ENCODE measurements at places on chromosomes 4 and X.

GRCh38 chrX:52983321-52984000 is 25.1 kb upstream of the FAM156A start:
- no peak for DNase-seq
- H3K27ac ChIP-seq: no peak overlapping the region
- H3K27me3 ChIP-seq: no peaks in the 10 kb centered on the region
- no peaks in the 10 kb centered on the region for H3K36me3 ChIP-seq
- H3K4me3 ChIP-seq: no peak overlapping the region
- H3K4me1 ChIP-seq: no peaks in the 10 kb centered on the region

GRCh38 chrX:107934262-107934661 is 47.9 kb downstream of the TEX13B start:
- no peak overlapping the region for H3K27ac ChIP-seq
- DNase-seq: no peak
- H3K36me3 ChIP-seq: peaks cover 2% of the 10 kb centered on the region
- peaks cover 8% of the 10 kb centered on the region for H3K27me3 ChIP-seq

- H3K27ac ChIP-seq: peak overlapping the region; percentile 47
- H3K36me3 ChIP-seq: no peaks in the 10 kb centered on the region
- no peak for DNase-seq
- no peaks in the 10 kb centered on the region for H3K27me3 ChIP-seq
- peaks cover 38% of the 10 kb centered on the region for H3K4me1 ChIP-seq
Measured at GRCh38 chrX:40093586-40093985, 4.2 kb downstream of the BCOR start.

- H3K27ac ChIP-seq: no peak overlapping the region
- no peaks in the 10 kb centered on the region for H3K36me3 ChIP-seq
- no peak overlapping the region for H3K4me3 ChIP-seq
- H3K4me1 ChIP-seq: no peaks in the 10 kb centered on the region
Measured at GRCh38 chr4:94689155-94689860, 68.4 kb upstream of the BMPR1B start.

GRCh38 chr4:84962102-84962501 is 4.4 kb downstream of the WDFY3 start:
- peaks cover 7% of the 10 kb centered on the region for H3K4me1 ChIP-seq
- no peak overlapping the region for H3K4me3 ChIP-seq
- H3K36me3 ChIP-seq: peaks cover 8% of the 10 kb centered on the region
- peaks cover 47% of the 10 kb centered on the region for H3K27me3 ChIP-seq
- no peak overlapping the region for H3K27ac ChIP-seq
- no peak for DNase-seq

GRCh38 chr4:112973750-112974251 is 75.7 kb upstream of the ANK2 start:
- no peaks in the 10 kb centered on the region for H3K36me3 ChIP-seq
- no peak overlapping the region for H3K4me3 ChIP-seq
- no peaks in the 10 kb centered on the region for H3K4me1 ChIP-seq
- no peak for DNase-seq

DNA sequence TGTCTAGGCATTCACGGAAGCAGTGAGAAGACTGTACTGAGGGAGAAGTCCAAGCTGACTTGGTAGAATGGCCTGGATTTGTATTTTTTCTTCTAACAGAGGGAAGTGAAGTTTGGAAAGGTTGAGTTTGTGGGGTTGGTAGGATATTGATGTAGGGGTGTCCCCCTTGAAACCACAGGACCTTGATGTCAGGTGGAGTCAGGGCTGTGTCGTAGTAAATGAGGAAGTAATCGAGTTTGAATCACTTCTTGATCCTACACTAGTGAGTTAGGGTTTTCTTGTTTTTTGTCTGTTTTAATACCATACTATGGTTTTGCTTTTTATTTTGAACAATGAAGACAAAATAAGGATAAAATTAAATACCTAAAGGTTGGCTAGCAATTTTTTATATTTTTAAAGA is 30.1 kb upstream of the ANAPC4 start:
- no peak for DNase-seq
- peaks cover 3% of the 10 kb centered on the region for H3K4me1 ChIP-seq
- H3K27me3 ChIP-seq: no peaks in the 10 kb centered on the region
- no peak overlapping the region for H3K27ac ChIP-seq

- H3K27ac ChIP-seq: no peak overlapping the region
- H3K36me3 ChIP-seq: peaks cover 6% of the 10 kb centered on the region
- no peak overlapping the region for H3K4me3 ChIP-seq
- H3K27me3 ChIP-seq: no peaks in the 10 kb centered on the region
- DNase-seq: no peak
Measured at GRCh38 chr4:141711211-141711610, 74.8 kb downstream of the IL15 start.

GRCh38 chr4:120071192-120071795 is 4.6 kb upstream of the MAD2L1 start:
- peaks cover 18% of the 10 kb centered on the region for H3K4me1 ChIP-seq
- H3K27ac ChIP-seq: no peak overlapping the region
- no peaks in the 10 kb centered on the region for H3K36me3 ChIP-seq

- peaks cover 2% of the 10 kb centered on the region for H3K36me3 ChIP-seq
- H3K4me1 ChIP-seq: no peaks in the 10 kb centered on the region
- peaks cover 34% of the 10 kb centered on the region for H3K27me3 ChIP-seq
- DNase-seq: no peak
- no peak overlapping the region for H3K4me3 ChIP-seq
Measured at GRCh38 chr4:182770996-182771514, 146.1 kb downstream of the DCTD start.

DNA sequence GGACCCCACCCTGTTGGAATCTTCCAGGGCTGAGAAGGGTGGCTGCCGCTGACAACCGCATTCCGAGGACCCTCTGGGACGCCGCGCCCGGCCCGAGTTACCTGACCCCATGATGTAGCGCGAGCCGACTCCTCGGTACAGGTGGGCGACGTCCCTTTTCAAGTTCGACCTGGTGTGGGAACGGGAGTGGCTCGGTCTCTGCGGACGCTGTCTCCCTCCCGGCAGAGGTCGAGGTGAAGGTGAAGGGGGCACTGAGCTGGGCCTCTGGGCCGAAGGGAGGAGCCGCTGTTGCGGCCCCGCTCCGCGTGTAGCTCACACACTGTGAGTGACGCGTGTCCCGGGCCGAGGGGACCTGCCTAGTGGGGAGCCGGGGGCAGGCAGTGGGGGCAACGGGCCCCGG is 4.5 kb downstream of the GTPBP6 start:
- no peak for DNase-seq
- no peaks in the 10 kb centered on the region for H3K27me3 ChIP-seq
- H3K4me1 ChIP-seq: peaks cover 13% of the 10 kb centered on the region
- no peak overlapping the region for H3K27ac ChIP-seq
- H3K4me3 ChIP-seq: no peak overlapping the region

DNA sequence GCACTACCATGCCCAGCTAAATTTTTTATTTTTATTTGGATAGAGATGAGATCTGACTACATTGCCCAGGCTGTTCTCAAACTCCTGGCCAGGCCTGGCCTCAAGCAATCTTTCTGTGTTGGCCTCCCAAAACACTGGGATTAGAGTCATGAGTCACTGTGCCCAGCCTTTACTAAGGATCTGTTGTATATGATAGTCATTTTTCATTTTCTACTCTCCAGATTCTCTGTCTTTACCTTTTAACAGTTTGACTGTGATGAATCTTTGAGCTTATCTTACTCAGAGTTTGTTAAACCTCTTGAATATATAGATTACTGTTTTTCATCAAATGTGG is 161.8 kb downstream of the FNIP2 start:
- no peak overlapping the region for H3K4me3 ChIP-seq
- no peaks in the 10 kb centered on the region for H3K27me3 ChIP-seq
- H3K27ac ChIP-seq: peak overlapping the region; percentile 96
- H3K4me1 ChIP-seq: peaks cover 10% of the 10 kb centered on the region

DNA sequence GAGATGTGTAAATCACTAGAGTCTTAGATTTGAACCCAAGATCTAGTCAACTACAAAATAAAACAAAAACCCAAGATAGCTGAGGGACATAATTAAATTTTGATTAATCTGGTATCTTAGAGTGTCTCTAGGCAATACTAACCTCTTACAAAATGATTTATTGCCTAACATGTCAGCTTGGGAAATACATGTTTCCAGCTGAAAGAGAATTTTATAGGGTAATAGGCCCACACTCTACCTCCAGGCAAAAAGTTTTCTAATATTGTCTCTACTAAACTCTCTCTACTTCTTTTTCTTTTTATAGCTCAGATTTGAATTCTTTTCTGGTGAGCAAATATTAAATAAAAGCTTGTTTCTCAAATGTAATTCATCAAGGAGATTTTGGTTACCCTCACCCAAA is 263.2 kb downstream of the IL15 start:
- H3K27me3 ChIP-seq: peaks cover 15% of the 10 kb centered on the region
- H3K36me3 ChIP-seq: no peaks in the 10 kb centered on the region
- H3K27ac ChIP-seq: no peak overlapping the region
- no peak overlapping the region for H3K4me3 ChIP-seq

GRCh38 chr4:185304541-185304940 is 91.2 kb downstream of the LRP2BP start:
- no peaks in the 10 kb centered on the region for H3K27me3 ChIP-seq
- DNase-seq: no peak
- H3K27ac ChIP-seq: peak overlapping the region; percentile 76
- no peak overlapping the region for H3K4me3 ChIP-seq
- peaks cover 3% of the 10 kb centered on the region for H3K36me3 ChIP-seq

- H3K4me3 ChIP-seq: no peak overlapping the region
- no peaks in the 10 kb centered on the region for H3K36me3 ChIP-seq
- H3K4me1 ChIP-seq: peaks cover 3% of the 10 kb centered on the region
- H3K27ac ChIP-seq: no peak overlapping the region
Measured at GRCh38 chr4:164888096-164888715, 11.2 kb downstream of the APELA start.

DNA sequence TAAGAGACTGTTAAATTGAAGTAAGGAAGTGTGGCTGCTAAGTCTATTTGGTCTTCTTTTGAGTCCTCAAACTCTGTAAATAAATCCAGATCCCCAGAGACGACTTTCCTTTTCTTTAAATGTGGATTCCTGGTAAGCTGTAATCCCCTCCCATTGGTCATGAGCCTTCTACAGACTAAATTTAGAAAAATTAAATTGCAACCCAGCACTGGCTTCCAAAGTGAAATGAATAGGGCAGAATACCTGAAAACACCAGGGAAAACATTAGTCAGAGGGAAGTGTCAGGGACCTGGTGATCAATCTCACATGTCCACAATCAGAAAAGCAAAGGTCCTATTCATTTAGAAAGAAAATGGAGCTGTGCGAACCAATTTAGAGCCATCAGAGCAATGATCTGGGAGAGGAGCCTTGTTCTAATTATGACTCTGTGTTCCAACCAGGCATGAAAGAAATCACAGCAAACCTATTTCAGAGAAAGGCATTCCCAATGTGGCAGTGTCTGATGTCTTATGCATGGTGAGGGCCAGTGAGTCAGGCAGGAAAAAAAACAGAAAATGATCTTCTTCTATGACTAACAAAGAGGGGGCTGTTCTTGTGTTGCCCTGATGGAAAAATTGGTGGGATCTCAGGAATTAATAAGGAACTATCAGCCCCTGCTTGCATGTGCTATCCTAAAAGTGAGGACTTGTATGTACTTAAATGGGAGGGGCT is 19.8 kb upstream of the CCDC149 start:
- H3K4me1 ChIP-seq: no peaks in the 10 kb centered on the region
- no peaks in the 10 kb centered on the region for H3K36me3 ChIP-seq
- H3K27me3 ChIP-seq: peaks cover 8% of the 10 kb centered on the region
- DNase-seq: no peak
- H3K27ac ChIP-seq: no peak overlapping the region

- no peaks in the 10 kb centered on the region for H3K4me1 ChIP-seq
- DNase-seq: no peak
- no peaks in the 10 kb centered on the region for H3K27me3 ChIP-seq
- no peak overlapping the region for H3K4me3 ChIP-seq
Measured at GRCh38 chrX:140190441-140191108, 225.3 kb upstream of the CXorf66 start.

- H3K4me3 ChIP-seq: no peak overlapping the region
- DNase-seq: no peak
- H3K27ac ChIP-seq: no peak overlapping the region
- no peaks in the 10 kb centered on the region for H3K36me3 ChIP-seq
- H3K4me1 ChIP-seq: no peaks in the 10 kb centered on the region
Measured at GRCh38 chr4:162849937-162850336, 316.8 kb downstream of the NAF1 start.

DNA sequence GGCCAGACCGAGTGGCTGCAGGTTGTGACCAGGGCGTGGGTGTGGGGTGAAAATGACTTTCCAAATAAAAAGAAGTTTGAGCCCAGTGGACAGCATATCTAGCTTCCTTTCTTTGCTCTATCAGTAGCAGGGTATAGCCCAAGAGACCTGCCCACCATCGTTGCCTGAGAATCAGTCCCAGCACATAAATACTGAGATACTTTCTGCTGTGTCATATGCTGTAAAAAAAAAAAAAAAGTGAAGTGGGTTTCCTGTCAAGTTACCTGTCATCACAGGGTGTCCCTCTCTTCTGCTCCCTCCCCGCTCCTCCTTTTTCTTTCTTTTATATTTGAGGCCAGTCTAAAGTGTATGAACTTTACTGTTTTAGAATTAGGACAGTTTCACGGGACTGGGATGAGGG is 330.3 kb upstream of the BOD1L1 start:
- H3K27me3 ChIP-seq: no peaks in the 10 kb centered on the region
- no peaks in the 10 kb centered on the region for H3K36me3 ChIP-seq
- no peak overlapping the region for H3K27ac ChIP-seq
- no peak for DNase-seq
- H3K4me3 ChIP-seq: no peak overlapping the region

DNA sequence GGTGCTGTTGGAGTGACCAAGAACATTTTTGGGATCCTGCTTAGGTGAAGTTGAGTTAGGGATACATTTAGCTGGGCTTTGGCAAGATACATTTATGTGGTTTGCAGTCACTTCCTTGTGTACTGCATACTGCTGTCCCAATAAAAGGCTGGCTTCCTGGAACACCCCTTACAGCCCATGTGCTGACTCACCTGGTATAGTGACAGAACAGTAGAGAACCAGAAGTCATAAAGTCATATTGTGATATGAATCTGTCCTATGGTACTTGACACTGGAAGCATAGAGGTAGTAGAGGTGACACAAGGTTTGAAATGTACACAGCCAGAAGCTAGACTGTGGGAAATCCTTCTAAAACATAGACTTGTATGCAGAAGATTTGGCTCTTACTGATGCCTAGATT is 55.3 kb upstream of the SLC25A43 start:
- H3K36me3 ChIP-seq: no peaks in the 10 kb centered on the region
- H3K4me3 ChIP-seq: no peak overlapping the region
- H3K27ac ChIP-seq: no peak overlapping the region
- no peak for DNase-seq
- peaks cover 2% of the 10 kb centered on the region for H3K4me1 ChIP-seq

GRCh38 chr4:156956826-156957368 is 14.7 kb downstream of the PDGFC start:
- no peak overlapping the region for H3K4me3 ChIP-seq
- H3K36me3 ChIP-seq: no peaks in the 10 kb centered on the region
- H3K27me3 ChIP-seq: no peaks in the 10 kb centered on the region
- H3K27ac ChIP-seq: no peak overlapping the region

GRCh38 chr4:156971676-156972378 is at the start of gene PDGFC:
Gene PDGFC, minus strand, starts transcription at chr4:156971799. Its CDS starts 896 bp downstream, at chr4:156970903.
- no peaks in the 10 kb centered on the region for H3K36me3 ChIP-seq
- no peaks in the 10 kb centered on the region for H3K4me1 ChIP-seq
- H3K27ac ChIP-seq: no peak within 1 kb of the TSS
- DNase-seq: no peak
- peaks cover 27% of the 10 kb centered on the region for H3K27me3 ChIP-seq
- peak within 1 kb of the TSS; percentile 72 for H3K4me3 ChIP-seq

- no peaks in the 10 kb centered on the region for H3K36me3 ChIP-seq
- H3K4me3 ChIP-seq: no peak overlapping the region
- no peak overlapping the region for H3K27ac ChIP-seq
- DNase-seq: no peak
- no peaks in the 10 kb centered on the region for H3K27me3 ChIP-seq
Measured at GRCh38 chr4:122914938-122915337, 7.5 kb downstream of the NUDT6 start.

- peak within 1 kb of the TSS; percentile 66 for H3K27ac ChIP-seq
- peaks cover 9% of the 10 kb centered on the region for H3K4me1 ChIP-seq
- H3K4me3 ChIP-seq: peak within 1 kb of the TSS; percentile 89
- no peaks in the 10 kb centered on the region for H3K36me3 ChIP-seq
- DNase-seq: no peak
Measured at GRCh38 chr4:1683736-1684505, at the start of gene FAM53A. Gene FAM53A, minus strand, starts transcription at chr4:1684313. Its CDS starts 15,572 bp downstream, at chr4:1668741.

Measured in T-helper 17 cell (primary cell).